ENCODE measurements at places on chromosomes 12 and 14.

- DNase-seq, result peak; percentile 66
These were observed 13.0 kb downstream of the PLEKHG6 start for GRCh38 chr12:6323340-6323994.

GRCh38 chr14:35631071-35631805 is 97.3 kb downstream of the INSM2 start:
- DNase-seq, result no peak

DNA sequence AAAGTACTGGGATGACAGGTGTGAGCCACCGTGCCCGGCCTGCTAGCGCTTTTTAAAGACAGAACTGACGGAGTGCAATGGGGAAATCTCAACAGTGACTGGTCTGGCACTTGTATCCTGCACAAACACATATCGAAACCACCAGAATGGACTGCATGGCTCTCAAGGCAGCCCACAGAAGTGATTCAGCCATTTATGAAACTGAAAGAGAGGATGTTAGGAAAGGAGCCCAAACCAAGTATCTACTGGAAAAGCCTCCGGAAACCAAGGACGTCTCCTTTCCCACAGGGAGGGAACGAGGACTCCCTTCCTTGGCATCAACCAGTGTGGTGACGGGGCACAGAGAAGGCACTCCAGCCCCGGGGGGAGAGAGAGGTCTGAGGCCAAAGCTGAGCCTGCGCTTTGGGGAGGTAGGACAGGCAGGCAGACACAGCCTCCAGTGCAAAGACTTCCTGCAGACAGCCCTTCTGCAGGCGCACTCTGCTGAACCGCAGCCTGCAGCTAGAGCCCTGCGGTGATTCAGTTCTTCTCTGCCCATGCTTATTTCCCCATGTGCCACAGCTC is 16.5 kb downstream of the SLC15A4 start:
- DNase-seq, result peak; percentile 58

GRCh38 chr14:55508676-55509075 is 68.3 kb upstream of the TBPL2 start:
- no peak for DNase-seq

GRCh38 chr14:26873362-26873960 is 275.6 kb upstream of the NOVA1 start:
- no peak for DNase-seq

All from femur (tissue), 1 donor.